ENCODE measurements at places on chromosomes 12 and 14.
A peak's percentile ranks its signal among the peaks of the same experiment; 100 is the strongest.

DNA sequence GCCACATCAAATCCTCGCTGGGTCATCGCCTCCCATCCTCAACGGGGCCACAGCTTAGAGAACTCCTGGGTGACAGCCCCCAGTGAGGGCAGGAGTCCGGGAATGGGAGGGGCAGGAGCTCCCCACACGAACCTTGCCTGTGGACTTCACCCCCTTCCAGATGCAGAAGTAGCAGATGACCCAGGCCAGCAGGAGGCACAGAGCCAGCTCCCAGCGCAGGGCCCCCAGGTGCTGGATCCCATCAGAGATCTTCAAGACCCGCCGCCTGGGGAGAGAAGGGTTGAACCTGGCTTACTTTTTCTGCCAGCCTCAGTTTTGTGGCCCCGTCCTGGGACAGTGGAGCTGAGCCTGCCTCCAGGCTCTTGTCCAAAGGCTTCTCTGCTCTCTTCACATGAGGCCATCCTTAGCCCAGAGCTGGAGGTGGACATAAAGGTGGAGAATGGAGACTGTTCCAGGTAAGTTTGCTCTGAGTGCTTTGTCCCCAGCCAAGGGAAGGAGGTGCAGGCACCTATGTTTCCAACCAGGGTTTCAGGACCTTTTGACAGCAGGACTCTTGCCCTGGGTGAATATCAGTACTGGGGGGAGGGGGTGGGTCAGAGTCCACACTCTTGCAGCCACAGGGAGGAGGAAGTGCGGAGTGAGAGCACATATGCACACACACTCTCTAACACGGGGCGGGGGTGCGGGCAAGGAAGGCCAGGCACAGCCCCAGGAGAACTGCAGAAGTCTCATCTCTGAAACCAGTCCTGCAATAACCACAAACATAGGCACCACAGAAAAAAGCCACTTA is 23.3 kb upstream of the SLC6A12 start:
- no peak for DNase-seq

- DNase-seq, result peak; percentile 2
These were observed 633 bp downstream of the STX2 start for GRCh38 chr12:130838284-130838950.

DNA sequence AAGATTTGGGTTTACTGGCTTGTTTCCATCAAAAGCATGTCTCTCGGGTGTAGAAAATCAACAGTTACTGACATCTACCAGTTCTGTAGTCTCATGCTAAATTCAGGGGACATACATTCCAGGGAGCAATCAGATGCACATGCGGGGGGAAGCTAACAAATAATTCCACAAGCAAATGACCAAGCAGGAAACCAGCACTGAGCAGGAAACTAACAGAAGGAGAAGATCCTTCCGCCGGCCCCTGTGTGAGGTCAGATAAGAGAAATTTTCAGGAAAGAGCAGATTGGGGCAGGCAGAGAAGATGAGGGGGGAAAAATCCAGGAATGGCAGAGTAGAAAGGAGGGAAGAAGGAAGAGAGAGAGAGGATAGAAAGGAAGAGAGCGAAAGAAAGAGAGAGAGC is 127.6 kb upstream of the TMCC3 start:
- DNase-seq, result no peak

DNA sequence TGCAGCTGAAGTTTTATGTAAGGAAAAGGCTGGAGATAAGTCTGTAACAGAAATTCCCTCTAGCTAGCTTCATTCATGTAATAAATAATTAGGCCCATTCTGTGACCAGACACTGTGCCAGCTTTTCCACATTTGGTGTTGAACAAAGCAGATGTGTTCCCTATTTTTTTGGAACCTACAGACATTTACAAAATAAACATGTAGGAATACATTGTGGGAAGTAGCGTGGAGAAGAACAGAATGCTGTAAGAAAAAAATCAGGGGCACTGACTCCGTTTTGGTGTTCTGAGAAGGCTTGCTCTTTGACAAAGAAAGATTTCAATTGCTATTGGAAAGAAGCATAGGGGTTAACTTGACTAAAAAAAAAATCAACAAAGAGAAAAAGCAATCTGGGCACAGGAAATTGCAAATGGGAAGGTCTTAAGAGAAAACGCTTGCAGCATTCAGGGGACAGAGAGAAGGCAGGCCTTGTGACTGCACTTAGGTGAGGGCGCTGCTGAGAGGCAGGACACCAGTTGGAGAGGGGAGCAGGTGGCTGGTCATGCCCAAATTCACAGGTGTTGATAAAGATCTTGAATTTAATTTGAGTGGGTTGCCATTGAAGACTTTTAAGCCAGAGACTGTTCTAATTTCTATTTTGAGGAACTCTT is 4.0 kb downstream of the FAR2 start:
- no peak for DNase-seq

GRCh38 chr12:107605293-107605692 is 80.3 kb upstream of the PWP1 start:
- no peak for DNase-seq

DNA sequence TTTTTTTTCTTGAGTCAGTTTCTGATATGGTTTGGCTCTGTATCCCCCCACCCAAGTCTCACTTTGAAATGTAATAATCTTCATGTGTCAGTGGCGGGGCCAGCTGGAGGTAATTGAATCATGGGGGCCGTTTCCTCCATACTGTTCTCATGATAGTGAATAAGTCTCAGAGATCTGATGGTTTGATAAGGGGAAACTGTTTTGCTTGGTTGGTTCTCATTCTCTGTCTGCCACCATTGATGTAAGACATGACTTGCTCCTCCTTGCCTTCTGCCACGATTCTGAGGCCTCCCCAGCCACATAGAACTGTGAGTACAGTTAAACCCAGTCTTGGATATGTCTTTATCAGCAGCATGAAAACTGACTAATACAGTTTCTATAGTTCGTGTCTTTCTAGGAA is 42.9 kb downstream of the WNK1 start:
- peak; percentile 9 for DNase-seq

GRCh38 chr14:77872983-77873382 is 73.1 kb downstream of the ADCK1 start:
- DNase-seq, result no peak

GRCh38 chr12:101110866-101111265 is 99.2 kb downstream of the SLC5A8 start:
- no peak for DNase-seq

DNA sequence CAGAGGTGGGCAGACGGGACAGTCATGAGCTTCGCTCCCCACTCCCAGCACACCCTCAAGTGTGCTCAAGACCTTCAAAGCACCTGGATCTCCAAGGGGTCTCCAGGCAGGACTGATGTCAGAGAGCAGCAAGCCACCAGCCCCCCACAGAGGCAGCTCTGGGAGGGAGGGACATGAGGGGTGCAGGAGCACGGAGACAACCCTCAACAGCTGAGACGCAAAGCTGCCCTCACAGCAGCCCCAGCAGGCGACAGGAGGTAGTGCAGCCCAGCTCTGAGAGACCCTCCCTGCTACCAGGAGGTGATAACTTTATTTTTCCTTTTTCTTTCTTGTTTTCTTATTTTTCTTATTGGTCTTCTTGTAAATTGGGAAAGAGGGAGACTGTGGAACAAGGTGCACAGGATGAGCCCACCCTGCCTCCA is 17.9 kb downstream of the SIVA1 start:
- DNase-seq, result no peak

DNA sequence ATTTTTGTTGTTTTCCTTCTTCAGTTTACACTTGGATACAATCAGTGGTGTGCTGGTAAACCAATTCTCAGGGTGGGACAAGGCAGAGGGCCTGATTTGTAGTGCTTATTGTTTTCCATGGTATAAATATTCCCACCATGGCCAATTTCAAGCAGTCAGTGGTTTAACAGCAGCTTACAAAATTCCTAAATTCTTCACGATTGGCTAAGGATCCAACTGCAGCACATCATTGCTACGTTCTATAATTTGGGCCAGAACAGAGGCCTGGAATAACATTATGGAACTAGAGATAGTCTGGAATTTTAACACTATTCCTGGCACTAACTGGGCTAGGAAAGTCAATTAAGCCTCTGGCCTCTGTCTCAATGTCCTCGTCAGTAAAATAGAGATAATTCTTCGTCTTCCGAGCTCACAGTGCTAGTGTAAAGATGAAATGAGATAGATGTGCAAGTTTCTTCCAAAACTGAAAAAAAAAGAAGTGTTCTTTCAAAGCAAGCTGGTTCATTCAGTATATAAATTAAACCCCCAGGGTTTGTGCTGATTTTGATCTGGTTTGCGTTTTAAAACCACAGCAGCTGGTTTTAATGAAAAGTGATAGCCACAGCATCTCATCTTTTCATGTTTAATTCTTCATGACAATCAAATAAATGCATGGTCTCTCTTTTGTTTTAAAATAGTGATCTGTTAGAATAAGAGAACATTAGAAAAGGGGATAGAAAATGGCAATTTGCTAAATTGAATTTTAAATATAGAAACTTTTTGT is 104.1 kb downstream of the EPS8 start:
- no peak for DNase-seq

DNA sequence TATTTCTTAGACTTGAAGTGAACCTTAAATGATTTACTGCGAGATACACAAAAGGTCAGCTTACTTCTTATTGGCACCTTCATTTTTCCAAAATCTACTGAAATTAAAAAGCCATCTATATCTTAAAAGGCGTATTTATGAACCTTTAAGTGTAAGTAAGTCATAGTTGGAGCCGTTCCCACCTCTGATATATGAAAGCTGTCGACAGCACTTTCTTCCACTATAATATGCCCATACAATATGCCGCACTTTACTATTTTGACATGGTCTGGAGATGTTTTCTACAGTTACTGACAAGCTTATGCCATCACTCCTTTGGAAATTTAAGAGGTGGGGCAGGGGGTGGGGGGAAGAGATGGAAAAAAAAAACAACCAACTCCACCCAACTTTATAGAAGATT is 155.3 kb downstream of the PHETA1 start:
- no peak for DNase-seq
